Stimulated activated CD8-positive, alpha-beta memory T cell treated with anti-CD3 and anti-CD28 coated beads, Interleukin-2, amount 100 ng/mL, for 1 hour (primary cell): ENCODE measurements at places on chromosomes 3 and 15.

DNA sequence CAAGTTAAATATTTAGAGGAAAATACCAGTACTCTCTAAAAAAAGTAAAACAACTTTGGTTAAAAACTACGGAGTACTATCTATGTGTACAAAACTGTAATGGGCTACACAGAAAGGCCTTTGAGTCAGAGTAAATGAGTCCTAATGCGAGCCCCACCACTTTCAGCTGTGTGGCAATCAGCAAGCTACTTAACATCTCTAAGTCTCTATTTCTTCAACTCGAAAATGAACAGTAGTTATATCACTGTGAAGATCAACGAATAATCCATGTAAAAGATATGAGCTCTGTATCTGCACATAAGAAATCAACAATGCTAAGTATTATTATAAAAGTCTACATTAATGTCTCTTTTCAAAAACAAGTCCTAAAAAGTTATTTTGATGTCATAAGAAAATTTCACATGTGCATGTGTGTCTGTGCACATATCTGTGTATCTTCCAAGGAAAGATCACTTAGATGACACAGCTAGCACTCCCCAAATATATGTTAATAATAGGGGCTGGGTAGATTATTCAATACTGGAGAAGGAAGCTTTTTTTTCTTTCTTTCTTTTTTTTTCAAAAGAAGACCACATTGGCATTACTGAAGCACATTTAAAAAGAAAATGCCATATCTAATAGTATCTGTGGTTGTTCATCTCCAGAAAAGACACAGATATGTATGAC is 58.8 kb downstream of the TBC1D5 start:
- no peak for DNase-seq

GRCh38 chr3:138567403-138567802 is 26.7 kb downstream of the CEP70 start:
- no peak for DNase-seq

- DNase-seq, result no peak
Observed at GRCh38 chr3:59660376-59660775, 610.6 kb upstream of the CFAP20DC start.

DNA sequence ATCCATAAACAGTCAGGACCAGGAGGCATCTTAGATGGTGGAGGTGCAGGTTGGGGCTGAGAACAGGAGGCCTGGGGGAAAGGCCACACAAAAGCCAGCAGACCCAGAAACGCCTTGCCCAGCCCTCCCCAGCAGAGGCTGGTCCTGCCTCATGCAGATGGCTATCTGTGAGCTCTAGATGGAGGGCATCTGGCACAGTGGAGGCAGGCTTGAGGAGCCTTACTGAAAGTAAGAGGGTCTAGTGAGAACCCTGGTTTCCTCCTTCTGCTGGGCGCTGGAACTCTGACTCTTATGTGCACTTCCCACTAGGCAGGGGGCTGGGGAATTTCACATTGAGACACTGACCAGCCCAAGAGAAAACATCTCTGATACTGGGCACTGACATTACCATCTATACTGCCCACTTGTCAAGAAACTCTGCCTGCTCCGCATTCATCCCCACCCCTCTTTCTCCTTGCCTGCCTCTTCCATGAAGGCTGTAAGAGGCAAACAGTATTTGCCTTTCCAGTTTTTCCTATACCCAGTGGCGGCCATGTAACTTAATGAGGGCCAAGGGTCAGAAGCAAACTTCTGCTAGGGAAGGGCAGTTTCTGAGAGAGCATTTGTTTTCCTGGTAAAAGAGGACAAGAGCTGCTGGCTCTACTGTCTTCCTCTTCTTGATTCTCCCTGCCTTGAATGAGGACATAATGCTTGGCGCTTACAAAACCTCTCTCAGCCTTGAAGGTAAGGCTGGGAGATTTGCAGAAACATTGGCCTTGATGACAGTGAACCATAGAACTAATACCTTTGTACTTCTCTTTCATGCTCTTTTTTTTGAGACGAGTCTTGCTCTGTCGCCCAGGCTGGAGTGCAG is 4.4 kb upstream of the SCN5A start:
- DNase-seq, result no peak

GRCh38 chr3:188241883-188242282 is 87.9 kb downstream of the LPP start:
- no peak for DNase-seq
